ENCODE measurements at places on chromosomes 3 and 15.

DNA sequence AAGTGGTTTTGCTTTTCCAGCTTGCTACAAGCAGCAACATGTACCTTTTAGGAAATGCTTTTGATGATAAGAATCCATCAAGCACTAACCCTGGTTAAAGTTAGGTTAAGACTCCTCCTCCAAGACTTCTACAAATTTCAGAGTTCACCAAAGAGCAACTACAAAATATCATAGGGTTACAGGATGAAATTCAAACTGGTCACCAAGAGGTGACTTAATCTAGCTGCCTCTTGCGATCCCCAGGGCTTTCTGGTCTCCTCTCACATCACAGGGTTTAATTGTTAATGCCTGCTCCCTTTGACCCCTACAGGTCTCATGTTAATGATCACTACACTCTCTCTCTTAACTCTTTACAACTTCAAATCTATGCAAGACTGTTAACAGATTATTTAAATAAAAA, 66.5 kb downstream of the DPH6 start:
- no peak for DNase-seq

DNA sequence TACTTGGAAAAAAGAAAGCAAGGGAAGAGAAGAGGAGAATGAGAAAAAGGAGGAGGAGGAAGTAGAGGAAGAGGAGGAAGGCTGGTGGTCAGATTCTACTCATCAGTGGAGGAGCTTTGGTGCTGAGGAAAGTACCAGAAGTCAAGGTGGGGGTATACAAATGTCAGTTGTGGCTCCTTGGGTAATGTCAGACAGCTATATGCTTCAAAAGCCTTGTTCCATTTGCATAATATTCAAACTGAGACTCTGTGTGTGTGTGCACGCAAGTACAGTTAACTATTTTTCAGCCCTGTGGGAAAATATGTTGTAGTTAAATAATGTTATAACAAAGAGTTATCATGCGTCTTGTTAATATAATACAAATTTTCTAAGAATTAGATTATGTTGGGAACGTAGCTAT, 609.7 kb downstream of the PDCD6IP start:
- no peak for DNase-seq

GRCh38 chr3:126487151-126487771, 11.6 kb upstream of the ZXDC start:
- DNase-seq: no peak

DNA sequence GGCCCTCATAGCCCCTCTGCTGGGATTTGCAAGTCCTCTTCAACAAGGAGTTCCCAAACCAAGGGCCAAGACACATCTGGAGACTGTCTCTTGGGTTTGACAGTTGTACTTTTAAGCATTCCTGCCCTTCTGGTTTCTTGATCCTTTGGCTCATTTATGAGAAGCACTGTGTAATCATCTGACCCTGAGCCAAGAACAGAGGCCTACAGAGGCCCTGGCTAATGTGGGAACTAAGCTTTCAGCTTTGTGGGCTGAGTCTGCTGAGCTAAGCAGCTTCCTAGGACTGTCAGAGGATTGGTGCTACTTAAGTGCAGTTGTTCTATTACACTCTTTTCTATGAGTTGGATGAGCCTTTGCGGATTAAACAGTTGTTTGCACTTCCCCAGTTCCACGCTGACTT, 178.3 kb downstream of the KBTBD8 start:
- peak; percentile 12 for DNase-seq

DNA sequence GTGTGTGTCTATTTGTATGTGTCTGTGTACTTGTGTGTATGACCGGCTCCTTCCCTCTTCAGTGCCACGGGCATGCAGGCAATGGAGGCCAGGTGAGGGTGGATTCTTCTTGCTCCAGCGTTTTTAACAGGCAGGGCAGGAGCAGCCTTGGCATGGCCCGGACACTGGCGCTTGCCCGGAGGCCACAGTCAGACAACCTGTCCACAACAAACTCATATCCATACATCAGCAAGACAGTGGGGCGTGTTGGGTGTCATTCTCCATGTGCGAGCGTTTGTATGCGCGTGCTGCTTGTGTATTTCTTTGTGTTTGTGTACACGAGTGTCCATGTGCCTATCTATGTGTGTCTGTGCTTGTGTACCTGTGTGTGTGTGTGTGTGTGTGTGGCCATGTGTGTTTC, 29.8 kb downstream of the PTH1R start:
- DNase-seq: no peak

DNA sequence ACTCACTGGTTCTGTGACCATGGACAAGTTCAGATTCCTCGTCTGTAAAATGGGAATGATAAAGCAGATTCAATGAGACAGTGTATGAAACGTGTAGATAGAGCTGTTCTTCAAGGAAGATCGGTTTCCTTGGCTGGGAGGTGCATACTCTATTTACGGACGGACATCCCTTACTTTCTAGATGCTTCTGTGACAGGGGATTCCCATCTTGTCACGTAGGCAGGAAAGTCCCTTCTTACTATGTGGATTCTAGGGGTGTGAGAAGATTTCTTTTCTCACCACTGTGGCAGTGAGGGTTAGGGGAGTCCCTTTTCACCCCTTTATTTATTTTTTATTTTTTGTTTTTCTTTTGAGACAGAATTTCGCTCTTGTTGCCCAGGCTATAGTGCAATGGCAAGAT, 180.9 kb upstream of the TBL1XR1 start:
- DNase-seq: no peak

- no peak for DNase-seq
Observed at GRCh38 chr3:156217674-156218352, 97.4 kb downstream of the KCNAB1 start.

DNA sequence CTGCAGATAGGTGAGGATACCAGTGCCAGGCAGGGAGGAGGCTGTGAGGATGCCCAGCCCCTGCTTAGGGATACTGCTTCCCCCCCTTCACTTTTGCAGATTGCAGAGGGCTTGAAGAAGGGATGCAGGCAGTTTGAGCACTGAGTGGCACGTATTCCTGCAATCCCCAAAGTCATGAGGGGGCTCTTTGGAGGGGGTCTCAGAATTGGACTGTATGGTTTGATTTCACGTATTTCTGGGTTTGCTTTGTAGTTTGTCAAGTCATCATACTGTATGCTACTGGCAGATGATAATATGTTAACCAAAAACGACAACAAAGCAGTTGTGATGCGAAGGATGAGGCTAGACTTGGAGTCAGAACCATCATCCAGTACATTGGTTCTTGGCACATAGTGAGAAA, 28.1 kb downstream of the CHST14 start:
- no peak for DNase-seq

- no peak for DNase-seq
Observed at GRCh38 chr3:150172356-150172755, 201.7 kb upstream of the PFN2 start.

DNA sequence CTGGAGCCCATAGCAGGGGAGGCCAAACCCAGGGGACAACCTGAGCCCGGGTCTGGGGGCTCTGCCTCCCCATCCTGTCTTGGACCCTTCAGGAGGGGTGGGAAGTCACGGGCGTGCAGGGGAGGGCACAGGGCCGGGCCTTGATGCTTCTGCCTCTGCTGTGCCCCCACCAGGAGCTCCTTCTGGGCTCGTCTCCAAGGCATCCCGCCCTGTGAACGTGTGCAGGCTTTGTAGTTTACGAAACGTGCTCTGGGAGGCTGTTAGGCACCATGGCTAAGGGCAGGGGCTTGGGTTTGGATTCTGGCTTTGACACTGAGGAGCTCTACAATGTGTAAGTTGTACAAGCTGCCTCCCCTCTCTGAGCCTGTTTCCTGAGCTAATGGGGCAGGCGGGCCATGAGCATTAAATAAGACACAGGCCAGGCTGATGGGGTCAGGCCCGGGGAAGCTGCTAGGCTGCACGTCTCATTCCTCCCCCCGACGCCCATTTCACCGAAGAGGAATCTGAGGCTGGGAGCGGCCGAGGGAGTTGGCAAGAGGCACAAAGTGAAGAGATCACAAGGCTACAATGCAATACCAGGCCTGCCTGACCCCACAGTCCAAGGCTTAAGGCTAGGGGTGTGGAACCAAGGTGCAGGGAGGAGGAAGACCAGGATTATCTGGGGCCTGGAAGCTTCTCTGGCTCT, 19.6 kb downstream of the PLXND1 start:
- no peak for DNase-seq

- DNase-seq: no peak
Observed at GRCh38 chr15:48360841-48361240, 29.6 kb downstream of the DUT start.

DNA sequence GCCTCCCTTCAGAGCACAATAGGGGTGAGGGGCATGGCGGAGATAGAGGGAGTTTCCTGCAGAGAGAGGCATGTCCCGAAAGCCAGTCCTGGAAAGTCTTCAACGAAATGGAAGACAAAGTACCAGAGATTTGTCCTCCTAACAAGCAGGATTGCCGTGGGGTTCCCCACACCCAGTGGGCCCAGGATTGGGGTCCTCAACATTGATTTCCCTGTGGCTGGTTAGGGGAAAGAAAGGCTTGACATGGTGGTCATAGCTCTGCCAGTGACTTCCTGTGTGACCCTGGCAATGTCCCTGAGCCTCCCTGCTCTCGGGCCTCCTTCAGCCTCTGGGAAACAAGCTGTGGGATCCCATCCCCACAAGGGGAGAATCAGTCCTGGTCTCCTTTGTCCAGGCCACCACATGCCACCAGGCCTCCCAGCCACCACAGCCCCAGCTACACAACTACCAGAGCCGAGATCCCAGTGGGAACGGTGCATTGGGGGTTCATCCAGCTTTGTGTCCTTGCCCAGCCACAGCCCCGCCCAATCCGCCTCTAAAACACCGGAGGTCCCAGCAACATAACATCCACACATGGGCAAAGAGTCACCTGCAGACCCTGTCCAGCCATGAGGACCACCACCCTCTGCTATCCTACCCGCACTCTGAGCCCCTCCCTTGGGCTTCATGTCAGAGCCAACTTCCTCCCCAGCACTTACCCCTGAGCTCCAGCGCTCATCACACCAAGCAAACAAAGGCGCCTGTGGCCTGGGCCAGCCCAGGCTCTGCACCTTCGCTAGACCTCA, 63.0 kb downstream of the ADAMTS17 start:
- DNase-seq: no peak

DNA sequence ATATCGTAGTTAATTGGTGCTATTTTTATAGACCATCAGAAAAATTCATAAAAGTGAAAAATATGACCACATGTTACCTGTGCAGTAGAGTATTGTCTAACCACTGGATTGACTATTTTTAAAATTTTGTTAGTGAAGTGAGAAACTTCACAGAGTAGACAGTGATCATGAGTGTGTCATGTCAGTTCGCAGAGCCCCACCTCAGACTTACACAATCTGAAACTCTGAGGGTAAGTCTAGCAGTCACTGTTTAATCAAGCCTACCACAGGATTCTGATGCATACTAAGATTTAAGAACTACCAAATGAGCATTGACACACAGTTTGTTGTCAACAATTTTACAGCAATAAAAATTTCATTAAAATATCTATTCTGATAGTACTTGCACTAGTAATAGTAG, 552.9 kb upstream of the SUCLG2 start:
- no peak for DNase-seq

DNA sequence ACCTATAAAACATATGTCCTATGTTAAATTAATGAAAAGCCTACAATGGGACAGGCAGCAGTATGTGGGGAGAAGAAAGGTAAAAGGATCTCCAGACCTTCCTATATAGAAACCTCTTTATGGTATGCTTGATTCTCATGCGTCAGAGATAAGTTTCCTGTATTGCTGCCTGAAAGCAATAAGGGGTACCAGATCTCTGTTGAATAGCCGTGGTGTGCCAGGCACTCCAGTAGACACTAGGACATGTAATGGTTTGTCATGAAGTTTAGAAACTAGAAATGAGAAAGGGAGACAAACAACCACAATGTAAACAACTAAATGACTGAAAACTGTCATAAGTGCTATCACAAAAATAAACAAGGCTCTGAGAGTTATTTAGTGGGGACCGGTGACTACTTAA, 168.1 kb downstream of the EFHB start:
- DNase-seq: no peak

DNA sequence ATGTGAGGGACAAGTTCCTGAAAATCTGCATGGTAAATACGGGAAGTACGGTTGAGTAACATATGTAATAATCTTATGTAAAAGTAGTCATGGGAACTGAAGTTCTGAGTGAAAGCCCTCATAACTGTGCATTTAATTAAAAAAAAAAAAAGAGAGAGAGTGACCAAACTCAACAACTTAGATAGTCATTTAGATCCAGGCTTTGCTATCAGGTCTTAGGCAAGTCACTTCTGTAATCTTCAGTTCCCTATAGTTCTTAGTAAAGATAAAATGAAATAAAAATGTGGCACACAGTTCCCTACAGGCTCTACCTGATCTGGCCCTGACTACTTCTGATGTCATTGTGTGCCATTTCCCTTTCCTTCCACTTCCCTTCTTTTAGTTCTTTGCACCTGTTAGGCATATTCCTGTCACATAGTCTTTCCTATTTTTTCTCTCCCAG, 15.0 kb downstream of the RNF111 start:
- no peak for DNase-seq

DNA sequence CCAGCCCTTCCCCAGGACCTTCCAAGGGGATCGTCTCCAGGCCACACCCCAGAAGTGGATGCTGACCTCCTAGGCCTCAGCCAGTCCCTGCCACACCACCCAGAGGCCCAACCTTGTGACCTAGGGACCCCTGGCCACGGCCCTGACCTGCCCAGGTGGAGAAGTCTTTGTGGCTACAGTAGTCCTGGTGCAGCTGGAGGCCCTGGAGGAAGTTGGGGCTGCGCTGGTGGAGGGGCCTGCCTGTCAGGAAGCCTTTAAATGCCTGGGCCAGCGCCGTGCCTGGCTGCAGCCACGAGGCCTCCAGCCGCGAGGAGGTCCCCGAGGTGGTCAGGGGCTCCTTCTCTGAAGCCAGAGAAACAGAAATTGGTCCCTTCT, 23.4 kb downstream of the PLA2G4D start:
- DNase-seq: no peak

- no peak for DNase-seq
Observed at GRCh38 chr3:62837145-62837787, 38.0 kb downstream of the CADPS start.

DNA sequence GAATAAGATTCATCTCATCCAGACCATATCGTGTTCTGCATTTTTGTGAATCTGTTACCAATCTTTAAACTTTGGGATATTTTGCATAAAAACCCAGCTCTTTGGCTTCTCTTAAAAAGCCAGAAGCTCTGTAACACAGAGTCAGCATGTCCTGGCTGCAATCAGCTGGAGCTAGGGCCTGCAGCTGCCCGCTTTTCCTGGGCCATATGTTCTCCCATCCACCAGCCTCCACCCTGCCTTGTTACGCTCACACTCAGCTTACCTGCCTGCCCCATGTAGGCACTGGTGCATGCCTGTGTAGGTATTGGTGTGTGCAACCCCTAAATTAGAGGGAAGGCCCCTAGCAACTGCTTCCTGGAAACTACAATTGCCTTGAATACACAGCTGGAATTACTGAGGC, 48.2 kb downstream of the CRYGS start:
- no peak for DNase-seq

DNA sequence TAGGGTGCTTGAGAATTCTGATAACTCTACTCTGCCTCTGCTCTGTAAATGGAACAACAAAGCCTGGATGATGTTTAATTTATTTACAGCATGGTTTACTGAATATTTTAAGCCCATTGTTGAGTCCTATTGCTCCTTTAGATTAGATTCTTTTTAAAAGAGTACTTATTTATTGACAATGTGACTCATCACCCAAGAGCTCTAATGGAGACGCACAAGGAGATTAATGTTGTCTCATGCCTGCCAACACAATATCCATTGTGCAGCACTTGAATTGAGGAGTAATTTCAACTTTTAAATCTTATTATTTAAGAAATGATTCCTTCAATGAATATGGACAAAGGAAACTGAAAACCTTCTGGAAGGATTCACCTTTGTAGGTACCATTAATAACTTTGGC, 691.4 kb downstream of the ZBBX start:
- DNase-seq: no peak
